Activated T-cell treated with anti-CD3 and anti-CD28 coated beads, Interleukin-2, amount 50 U/mL, for 24 hours (primary cell): ENCODE measurements at places on chromosomes 3 and 15.
A peak's percentile ranks its signal among the peaks of the same experiment; 100 is the strongest.

DNA sequence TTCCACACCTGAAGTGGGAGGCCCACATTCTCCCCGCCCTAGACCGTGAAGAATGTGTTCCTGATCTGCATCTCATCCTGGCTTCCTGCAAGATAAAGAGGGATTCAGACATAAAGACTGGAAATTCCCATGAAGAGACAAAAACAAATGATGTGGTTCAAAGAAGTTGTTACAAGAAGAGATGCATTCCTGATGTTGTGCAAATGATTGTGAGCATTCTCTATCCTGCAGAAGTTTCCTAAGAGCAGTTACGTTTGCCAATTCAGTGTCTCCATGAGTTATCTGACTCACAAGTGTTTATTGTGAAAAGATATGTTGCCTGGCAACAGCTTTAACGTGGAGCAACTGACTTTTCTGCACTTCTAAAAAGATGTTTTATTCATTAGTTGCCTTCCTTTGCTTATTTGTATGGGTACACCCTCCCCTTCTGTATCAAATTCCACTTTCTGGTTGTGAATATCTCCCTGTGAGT is 107.8 kb downstream of the ZIC4 start:
- no peak overlapping the region for H3K4me3 ChIP-seq
- H3K36me3 ChIP-seq, result no peaks in the 10 kb centered on the region
- H3K27ac ChIP-seq, result no peak overlapping the region
- H3K4me1 ChIP-seq, result no peaks in the 10 kb centered on the region
- H3K27me3 ChIP-seq, result no peaks in the 10 kb centered on the region

DNA sequence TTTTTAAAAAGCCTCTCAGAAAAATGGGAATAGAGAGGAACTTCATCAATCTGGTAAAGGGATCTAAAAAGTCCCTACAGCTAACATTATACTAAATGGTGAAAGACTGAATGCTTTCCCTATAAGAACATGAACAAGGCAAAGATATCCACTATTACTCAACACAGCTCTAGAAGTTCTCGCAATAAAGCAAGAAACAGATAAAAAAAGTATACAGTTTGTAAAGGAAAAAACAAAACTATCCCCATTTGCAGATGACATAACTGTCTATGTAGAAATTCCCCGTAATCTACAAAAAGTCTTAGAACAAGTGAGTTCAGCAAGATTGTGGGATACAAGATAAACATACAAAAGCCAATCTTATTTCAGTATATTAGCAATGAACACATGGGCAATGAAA is 15.4 kb downstream of the EDC3 start:
- H3K4me1 ChIP-seq, result peaks cover 34% of the 10 kb centered on the region
- H3K27ac ChIP-seq, result no peak overlapping the region
- H3K27me3 ChIP-seq, result no peaks in the 10 kb centered on the region
- peaks cover 29% of the 10 kb centered on the region for H3K36me3 ChIP-seq
- no peak for DNase-seq
- no peak overlapping the region for H3K4me3 ChIP-seq

- H3K27me3 ChIP-seq, result peaks cover 22% of the 10 kb centered on the region
- H3K36me3 ChIP-seq, result no peaks in the 10 kb centered on the region
- H3K27ac ChIP-seq, result no peak overlapping the region
- no peak for DNase-seq
- H3K4me1 ChIP-seq, result no peaks in the 10 kb centered on the region
- no peak overlapping the region for H3K4me3 ChIP-seq
Observed at GRCh38 chr15:81942655-81943195, 103.1 kb downstream of the MEX3B start.

DNA sequence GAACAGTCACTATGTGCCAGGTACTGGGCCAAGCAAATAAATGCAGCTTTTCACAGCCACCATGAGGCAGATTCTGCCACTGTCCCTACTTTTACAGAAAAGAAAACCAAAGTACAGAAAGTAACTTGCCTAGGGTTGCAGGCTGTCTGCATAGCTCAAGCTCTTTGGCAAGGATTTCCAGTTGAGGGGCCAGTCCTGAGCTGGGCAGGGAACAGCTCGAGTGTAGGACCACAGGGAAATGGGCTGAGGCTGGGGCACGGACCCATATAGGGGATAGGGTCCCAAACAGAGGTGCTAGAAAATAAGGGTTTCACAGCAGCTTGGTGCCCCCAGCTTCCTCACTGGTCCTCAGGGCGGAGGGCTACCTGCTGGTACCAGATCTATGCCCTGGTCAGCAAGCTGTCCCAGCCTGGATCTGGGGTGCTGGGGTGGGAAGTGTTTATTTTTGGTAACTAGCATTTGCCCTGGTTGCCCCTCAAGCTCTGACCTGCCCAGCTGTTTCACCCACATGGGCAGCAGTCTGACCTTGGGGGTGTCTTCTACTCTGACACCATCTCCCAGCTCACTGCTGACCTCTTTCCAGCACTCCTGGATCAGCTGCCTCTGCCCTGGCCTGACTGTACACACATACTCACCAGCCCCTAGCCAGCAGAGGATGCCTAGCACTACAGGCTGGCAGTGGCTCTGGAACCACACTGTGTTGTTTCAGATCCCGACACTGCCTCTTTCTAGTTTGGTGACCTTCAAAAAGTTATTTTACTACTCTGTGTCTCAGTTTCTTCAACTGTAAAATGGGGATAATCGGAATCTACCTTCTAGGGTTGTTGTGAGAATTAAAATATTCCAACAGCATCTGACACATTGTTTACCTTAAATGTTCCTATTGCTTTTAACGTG is 16.2 kb downstream of the MRAS start:
- no peaks in the 10 kb centered on the region for H3K27me3 ChIP-seq
- no peak overlapping the region for H3K4me3 ChIP-seq
- no peak overlapping the region for H3K27ac ChIP-seq
- H3K4me1 ChIP-seq, result no peaks in the 10 kb centered on the region

- no peak overlapping the region for H3K27ac ChIP-seq
- no peak for DNase-seq
Observed at GRCh38 chr3:183584246-183584913, 28.9 kb upstream of the KLHL6 start.

DNA sequence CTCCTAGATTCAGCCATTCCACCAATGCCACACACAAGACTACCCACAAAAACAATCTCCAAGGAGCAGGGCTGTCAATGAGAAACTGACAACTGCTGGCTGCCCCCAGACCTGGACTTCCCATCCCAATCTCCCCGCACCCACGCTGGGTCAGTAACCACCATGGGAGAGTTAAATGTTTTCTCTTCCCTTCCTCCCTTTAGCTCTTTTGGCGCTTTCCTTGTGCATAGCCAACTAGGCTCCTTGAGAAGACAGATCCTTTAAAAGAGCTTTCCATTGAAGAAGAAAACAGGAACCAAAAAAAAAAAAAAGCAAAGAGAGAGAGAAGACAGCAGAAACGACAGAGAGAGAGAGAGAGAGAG is 8.3 kb downstream of the BCL6 start:
- no peaks in the 10 kb centered on the region for H3K27me3 ChIP-seq
- no peak for DNase-seq
- peaks cover 66% of the 10 kb centered on the region for H3K36me3 ChIP-seq

DNA sequence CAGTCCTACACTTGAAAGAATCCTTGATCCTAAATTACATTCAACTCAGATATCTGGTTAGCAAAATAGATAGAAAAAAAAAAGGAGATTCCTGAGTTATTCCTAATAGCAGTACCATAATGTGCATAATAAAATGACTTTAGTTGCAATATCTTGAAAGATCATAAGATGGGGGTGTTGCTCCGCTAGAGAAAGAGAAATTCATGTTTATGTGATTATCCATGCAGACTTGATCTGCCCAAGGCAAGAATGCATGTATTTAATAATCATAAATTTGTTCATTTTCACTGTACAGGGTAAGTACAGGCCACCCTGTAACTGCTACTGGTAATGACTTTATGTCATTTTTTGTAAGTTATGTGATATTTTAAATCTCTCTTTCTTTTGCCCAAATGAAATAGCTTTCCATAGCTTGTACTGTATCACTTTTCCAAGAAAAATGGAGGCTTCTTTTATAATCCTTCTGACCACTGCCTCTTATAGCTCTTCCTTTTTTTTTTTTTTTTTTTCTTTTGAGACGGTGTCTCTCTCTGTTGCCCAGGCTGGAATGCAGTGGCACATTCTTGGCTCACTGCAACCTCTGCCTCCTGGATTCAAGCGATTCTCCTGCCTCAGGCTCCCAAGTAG is 84.6 kb downstream of the HCN4 start:
- DNase-seq, result no peak
- peaks cover 7% of the 10 kb centered on the region for H3K4me1 ChIP-seq
- H3K36me3 ChIP-seq, result peaks cover 34% of the 10 kb centered on the region
- no peaks in the 10 kb centered on the region for H3K27me3 ChIP-seq
- H3K27ac ChIP-seq, result no peak overlapping the region

- H3K4me3 ChIP-seq, result no peak overlapping the region
- peaks cover 13% of the 10 kb centered on the region for H3K27me3 ChIP-seq
- H3K4me1 ChIP-seq, result no peaks in the 10 kb centered on the region
- no peak overlapping the region for H3K27ac ChIP-seq
- H3K36me3 ChIP-seq, result no peaks in the 10 kb centered on the region
Observed at GRCh38 chr15:29356786-29357185, 87.2 kb upstream of the NSMCE3 start.

DNA sequence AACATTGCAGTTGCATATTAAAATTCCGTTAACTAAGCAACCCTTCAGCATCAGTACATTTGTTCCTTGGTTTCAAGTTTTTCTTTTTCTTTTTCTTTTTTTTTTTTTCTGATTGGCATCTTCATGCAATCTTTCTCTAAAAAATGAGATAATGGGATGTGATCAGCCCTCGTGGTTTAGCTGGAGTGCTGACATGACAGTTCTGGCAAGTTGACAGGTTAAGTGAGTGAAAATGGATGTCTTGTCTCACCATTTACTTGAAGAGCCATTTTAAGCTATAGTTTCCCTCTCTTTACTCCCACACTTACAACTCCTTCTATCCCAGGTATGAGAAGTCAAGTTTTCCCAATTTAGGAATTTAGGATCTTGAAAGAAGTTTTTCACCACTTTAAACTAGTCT is 495.2 kb downstream of the ROBO2 start:
- no peaks in the 10 kb centered on the region for H3K27me3 ChIP-seq
- H3K36me3 ChIP-seq, result no peaks in the 10 kb centered on the region
- no peak overlapping the region for H3K27ac ChIP-seq
- no peaks in the 10 kb centered on the region for H3K4me1 ChIP-seq

DNA sequence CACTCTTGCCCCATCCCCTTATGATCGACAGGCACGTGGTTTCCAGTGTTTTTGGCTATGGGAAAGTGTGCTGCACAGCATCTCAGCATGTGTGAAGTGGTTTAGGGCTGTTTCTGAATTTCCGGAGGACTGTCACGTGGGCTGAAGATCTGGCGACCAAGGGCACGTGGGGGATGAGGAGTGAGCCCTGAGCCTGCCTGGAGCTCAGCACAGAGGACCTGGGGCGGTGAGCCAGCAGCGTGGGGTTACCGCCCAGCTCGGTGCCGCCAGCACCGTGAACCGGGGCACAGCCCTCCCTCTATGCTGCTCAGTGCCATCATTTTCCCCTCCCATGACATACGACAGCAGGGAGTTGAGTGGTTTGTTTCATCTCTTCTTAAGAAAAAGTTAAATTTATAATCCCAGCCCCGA is 150.2 kb downstream of the DNAJB8 start:
- no peaks in the 10 kb centered on the region for H3K27me3 ChIP-seq
- H3K4me1 ChIP-seq, result peaks cover 72% of the 10 kb centered on the region
- H3K4me3 ChIP-seq, result peak overlapping the region; percentile 3

GRCh38 chr15:59812889-59813288 is 123.8 kb upstream of the BNIP2 start:
- no peak overlapping the region for H3K4me3 ChIP-seq
- no peak overlapping the region for H3K27ac ChIP-seq
- no peaks in the 10 kb centered on the region for H3K36me3 ChIP-seq
- DNase-seq, result no peak

- no peak overlapping the region for H3K27ac ChIP-seq
- H3K27me3 ChIP-seq, result no peaks in the 10 kb centered on the region
- H3K4me3 ChIP-seq, result no peak overlapping the region
- no peaks in the 10 kb centered on the region for H3K36me3 ChIP-seq
- H3K4me1 ChIP-seq, result no peaks in the 10 kb centered on the region
Observed at GRCh38 chr15:57606816-57607215, 15.1 kb downstream of the MYZAP start.

DNA sequence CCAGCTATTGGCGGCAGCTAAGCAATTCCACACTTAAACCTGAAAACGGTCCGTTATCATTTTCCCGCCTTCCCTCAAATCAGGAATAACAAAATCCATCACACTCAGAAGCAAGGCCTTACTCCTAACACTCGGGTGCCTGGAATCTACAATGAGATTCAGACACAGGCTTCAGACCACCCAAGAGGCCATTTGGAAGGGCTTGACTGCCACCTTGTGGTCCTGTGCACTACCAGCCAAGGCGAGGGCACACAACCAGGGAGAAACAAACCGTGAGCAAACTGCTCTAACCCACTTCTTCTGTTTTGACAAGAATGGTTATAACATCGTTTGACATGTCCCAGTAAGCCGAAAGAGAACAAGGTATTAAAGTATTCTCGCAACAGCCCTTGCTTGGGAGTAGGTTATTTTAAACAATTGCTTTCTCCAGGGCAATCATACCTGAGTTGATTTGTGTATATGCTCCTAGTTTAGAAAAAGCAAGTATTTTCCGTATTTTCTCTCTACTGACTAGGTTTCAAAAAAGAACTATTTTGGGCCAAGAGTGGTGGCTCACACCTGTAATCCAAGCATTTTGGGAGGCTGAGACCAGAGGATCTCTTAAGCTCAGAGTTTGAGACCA is 40.1 kb upstream of the TAFA4 start:
- H3K36me3 ChIP-seq, result peaks cover 12% of the 10 kb centered on the region
- DNase-seq, result peak; percentile 48
- no peak overlapping the region for H3K4me3 ChIP-seq
- no peak overlapping the region for H3K27ac ChIP-seq

GRCh38 chr3:143784446-143784845 is 63.8 kb downstream of the SLC9A9 start:
- H3K27ac ChIP-seq, result no peak overlapping the region
- peaks cover 2% of the 10 kb centered on the region for H3K4me1 ChIP-seq
- H3K36me3 ChIP-seq, result no peaks in the 10 kb centered on the region
- H3K4me3 ChIP-seq, result no peak overlapping the region

DNA sequence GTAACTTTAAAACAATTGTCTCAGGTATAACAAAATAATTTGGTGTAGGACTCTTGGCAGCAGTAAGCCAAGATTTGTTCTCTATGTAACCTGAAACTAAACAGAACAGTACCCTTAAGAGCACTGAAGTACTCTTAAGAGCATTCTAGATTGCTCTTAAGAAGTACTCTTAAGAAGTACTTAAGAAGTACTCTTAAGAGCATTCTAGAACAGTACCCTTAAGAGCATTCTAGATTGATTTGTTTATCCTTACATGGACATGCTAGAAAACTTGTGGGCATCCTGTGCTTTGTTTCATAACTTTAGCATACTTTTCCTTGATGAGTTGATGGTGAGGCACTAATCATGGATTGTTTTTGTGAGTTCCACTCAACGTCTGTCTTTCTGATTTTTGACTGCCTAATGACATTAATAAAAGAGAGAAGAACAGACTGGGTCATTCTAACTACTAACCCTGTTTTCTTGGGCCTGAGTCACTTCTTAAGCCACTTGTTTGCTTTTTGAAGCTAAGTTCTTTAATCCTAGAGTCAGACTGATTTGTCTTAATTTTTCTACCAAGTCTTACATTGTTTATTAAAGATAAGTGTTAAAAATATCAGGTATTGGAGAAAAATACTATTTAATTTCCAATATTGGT is 57.2 kb upstream of the UTS2B start:
- no peak overlapping the region for H3K27ac ChIP-seq
- H3K36me3 ChIP-seq, result peaks cover 2% of the 10 kb centered on the region
- no peak for DNase-seq
- peaks cover 2% of the 10 kb centered on the region for H3K4me1 ChIP-seq
